ENCODE measurements at places on chromosomes 1 and 21.

DNA sequence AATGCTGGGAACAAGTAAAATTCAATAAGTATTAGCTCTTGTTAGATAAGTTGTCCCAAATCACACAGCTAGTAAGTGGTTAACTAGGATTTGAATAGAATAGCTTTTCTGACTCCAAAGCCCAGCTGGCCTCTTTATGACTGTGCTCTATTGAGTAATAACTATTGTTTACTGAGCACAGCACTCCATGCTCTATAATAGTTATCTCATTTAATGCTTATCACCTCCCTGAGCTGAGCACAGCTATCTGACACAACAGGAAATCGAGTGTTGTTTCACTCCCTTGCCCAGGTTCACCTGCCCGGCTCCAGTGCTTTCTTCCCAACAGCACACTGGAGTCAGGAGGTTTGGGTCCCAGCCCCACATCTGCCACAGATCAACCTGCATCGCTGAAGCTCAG lies 38.8 kb upstream of the STMN1 start:
- H3K27ac ChIP-seq, result no peak overlapping the region
- no peaks in the 10 kb centered on the region for H3K4me1 ChIP-seq
- H3K36me3 ChIP-seq, result no peaks in the 10 kb centered on the region
- DNase-seq, result no peak
- no peak overlapping the region for H3K4me3 ChIP-seq
- peaks cover 4% of the 10 kb centered on the region for H3K27me3 ChIP-seq

- H3K27me3 ChIP-seq, result no peaks in the 10 kb centered on the region
- H3K4me3 ChIP-seq, result no peak overlapping the region
Measured at GRCh38 chr21:28308516-28308915, 684.2 kb downstream of the LTN1 start.

DNA sequence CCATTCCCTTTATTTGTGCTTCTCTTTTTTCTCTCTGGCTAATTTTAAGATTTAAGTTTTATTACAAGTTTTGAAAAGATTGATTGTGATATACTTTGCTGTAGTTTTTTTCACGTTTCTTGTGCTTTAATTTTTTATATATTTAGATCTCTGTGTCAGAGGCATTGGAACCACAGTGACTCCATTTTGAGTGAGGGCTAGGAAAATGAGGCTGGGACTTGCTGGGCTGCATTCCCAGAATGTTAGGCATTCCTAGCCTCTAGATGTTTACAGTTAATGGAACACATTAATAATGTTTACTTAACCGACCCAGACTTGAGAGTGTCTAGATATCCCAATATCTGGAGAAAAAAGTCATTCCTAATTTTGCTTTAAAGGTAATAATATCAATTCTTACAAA lies 939.4 kb downstream of the BRINP3 start:
- H3K36me3 ChIP-seq, result no peaks in the 10 kb centered on the region
- no peak overlapping the region for H3K4me3 ChIP-seq
- no peaks in the 10 kb centered on the region for H3K27me3 ChIP-seq
- no peaks in the 10 kb centered on the region for H3K4me1 ChIP-seq

DNA sequence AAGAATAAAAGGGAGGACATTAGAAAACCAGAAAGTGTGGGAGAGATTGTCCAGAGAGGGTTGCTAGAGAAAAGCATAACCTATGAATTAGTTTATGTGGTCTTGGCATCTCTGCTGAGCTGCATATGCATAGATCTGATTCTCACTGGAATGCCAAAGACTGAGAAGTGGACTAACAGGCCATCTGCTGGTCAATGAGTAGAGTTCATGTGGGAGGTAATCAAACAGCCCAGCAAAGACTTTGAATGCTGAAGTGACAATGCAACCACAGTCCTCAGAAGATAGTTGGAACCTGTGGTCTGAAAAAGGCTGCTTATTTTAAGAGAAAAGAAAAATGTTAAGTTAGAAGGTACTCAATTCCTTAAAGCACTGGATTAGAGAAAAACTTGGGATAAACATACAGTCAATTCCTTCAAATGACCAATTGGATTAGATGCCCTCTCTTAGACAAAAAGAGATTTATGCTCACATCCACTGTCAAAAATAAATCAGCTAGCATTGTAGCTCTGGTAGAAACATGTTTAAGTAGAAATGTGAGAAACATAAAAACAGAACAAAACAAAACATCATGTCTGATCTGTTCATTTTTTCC lies 382.8 kb downstream of the AMY1C start:
- H3K27ac ChIP-seq, result no peak overlapping the region
- H3K36me3 ChIP-seq, result no peaks in the 10 kb centered on the region
- H3K4me3 ChIP-seq, result no peak overlapping the region

- no peak overlapping the region for H3K4me3 ChIP-seq
- no peak for DNase-seq
- no peaks in the 10 kb centered on the region for H3K27me3 ChIP-seq
- H3K36me3 ChIP-seq, result no peaks in the 10 kb centered on the region
- H3K27ac ChIP-seq, result peak overlapping the region; percentile 0
Measured at GRCh38 chr1:33361532-33362235, 40.8 kb upstream of the A3GALT2 start.

DNA sequence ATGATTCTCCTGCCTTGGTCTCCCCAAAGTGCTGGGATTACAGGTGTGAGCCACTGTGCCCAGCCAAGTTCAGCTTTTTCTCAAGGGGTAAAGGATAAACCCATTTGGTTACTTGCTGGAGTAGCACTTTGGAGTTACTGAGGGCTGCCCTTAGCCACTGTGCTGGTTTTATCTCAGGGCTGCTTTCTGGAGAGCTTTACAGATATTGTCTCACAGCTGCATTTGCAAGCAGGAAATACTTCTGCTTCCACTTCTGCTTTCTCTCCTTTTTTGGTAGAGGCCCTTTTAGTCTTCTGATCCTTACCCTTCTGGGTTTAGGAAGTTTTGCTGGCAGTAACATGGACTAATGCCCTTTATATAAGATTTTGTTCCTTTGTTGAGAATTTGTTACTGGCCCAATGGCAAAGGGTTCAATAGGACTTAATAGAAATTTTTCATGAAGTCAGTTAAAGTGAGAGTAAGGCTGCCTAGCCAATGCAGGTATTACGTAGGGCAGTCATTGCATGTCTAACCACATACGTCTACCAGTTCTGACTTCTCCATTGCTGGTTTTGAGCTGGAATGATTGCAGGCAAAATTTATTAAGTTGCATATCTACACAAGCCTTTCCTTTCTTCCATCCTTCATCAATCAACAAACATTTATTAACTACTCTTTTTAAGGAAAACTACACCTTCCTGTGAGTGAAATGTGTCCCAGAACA lies 24.4 kb downstream of the CAP1 start:
- no peak overlapping the region for H3K4me3 ChIP-seq
- H3K27me3 ChIP-seq, result no peaks in the 10 kb centered on the region
- DNase-seq, result no peak
- H3K36me3 ChIP-seq, result peaks cover 76% of the 10 kb centered on the region

- H3K4me1 ChIP-seq, result peaks cover 37% of the 10 kb centered on the region
- no peak for DNase-seq
- H3K36me3 ChIP-seq, result peaks cover 26% of the 10 kb centered on the region
- H3K27ac ChIP-seq, result no peak overlapping the region
- H3K27me3 ChIP-seq, result no peaks in the 10 kb centered on the region
- no peak overlapping the region for H3K4me3 ChIP-seq
Measured at GRCh38 chr1:77989744-77990143, 10.9 kb upstream of the FUBP1 start.

DNA sequence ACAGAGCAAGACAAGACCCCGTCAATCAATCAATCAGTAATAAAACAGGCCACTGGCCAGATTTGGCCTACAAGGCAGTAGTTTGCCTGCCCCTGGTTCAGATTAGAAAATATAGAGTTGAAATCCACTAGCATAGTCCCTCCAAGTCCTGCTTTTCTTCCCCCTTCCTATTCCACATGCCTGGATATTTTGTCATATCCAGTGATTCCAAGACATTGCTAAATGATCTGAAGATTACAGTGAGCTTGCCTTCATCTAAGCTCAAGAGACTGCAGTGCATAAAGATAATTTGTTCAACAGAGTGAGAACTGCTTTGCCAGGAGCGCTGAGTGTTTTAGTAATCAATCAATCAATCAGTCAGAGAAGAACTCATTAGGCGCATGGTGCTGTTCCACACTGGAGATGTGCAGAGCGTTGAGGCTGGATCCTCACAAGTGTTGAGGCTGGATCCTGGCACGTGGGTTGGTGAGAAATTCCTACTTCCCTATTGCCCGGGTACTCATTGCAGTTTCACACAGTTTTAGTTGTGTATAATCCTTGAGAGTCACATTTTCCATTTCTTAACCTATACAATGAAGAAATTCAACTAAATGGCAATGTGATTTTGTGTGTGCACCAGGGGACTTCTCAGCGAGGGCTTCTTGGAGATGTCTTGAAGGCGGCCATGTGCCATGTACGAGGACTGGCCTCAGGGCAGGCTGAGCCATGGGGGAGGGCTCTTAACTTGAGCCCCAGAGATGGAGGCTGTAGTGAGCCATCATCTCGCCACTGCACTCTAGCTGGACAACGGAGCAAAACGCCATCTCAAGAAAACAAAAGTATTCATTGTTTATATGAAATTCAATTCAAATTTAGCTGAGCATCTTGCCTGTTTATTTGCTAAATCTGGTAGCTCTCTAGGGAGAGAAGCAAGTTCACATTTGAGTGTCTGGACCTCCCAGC lies 76.3 kb downstream of the TOMM20 start:
- H3K4me1 ChIP-seq, result peaks cover 24% of the 10 kb centered on the region
- H3K27me3 ChIP-seq, result no peaks in the 10 kb centered on the region
- H3K4me3 ChIP-seq, result no peak overlapping the region
- no peaks in the 10 kb centered on the region for H3K36me3 ChIP-seq
- no peak overlapping the region for H3K27ac ChIP-seq

GRCh38 chr1:3663999-3664699 lies 11.8 kb downstream of the TP73 start:
- no peak overlapping the region for H3K27ac ChIP-seq
- no peak overlapping the region for H3K4me3 ChIP-seq
- DNase-seq, result no peak
- H3K4me1 ChIP-seq, result peaks cover 6% of the 10 kb centered on the region
- peaks cover 15% of the 10 kb centered on the region for H3K27me3 ChIP-seq

DNA sequence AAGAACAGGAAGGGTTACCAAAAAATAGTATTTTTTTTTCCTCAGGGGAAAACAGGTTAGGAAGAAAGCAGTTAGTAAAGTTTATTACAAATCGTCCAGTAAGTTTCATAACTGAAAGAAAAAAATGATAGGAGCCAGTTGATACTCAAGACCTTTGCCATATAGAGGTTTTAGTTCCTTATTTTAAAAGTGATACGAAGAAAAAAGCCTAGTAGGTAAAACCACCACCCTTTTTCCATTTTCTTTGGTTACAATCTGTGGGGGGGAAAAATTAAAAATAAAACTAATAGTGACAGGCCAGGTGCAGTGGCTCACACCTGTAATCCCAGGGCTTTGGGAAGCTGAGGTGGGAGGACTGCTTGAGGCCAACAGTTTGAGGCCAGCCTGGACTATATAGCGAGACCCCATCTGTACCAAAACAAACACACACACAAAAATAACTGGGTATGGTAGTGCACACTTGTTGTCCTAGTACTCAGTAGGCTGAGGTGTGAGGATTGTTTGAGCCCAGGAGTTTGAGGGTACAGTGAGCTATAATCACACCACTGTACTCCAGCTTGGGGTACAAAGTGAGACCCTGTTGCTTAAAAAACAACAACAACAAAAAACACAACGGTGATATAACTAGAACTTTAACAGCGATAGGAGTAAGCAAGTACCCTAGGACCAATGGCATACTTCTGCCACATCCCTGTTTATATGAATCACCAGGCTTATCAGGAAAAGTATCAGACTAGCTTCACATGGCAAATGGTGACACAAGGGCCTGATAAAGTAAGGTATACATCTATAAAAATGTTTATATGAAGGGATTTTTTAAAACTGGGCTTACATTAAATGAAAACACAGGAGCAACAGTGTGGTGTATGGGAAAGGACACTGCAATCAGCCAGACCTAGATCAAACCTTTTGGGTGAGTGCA lies 5.4 kb downstream of the TMEM59 start:
- H3K4me3 ChIP-seq, result no peak overlapping the region
- no peaks in the 10 kb centered on the region for H3K27me3 ChIP-seq
- no peak overlapping the region for H3K27ac ChIP-seq
- peaks cover 20% of the 10 kb centered on the region for H3K36me3 ChIP-seq
- no peak for DNase-seq
- H3K4me1 ChIP-seq, result peaks cover 18% of the 10 kb centered on the region

GRCh38 chr21:29238967-29239290 lies 59.8 kb upstream of the BACH1 start:
- H3K4me3 ChIP-seq, result no peak overlapping the region
- H3K4me1 ChIP-seq, result peaks cover 3% of the 10 kb centered on the region
- no peak for DNase-seq
- H3K27me3 ChIP-seq, result peaks cover 56% of the 10 kb centered on the region
- peaks cover 3% of the 10 kb centered on the region for H3K36me3 ChIP-seq

DNA sequence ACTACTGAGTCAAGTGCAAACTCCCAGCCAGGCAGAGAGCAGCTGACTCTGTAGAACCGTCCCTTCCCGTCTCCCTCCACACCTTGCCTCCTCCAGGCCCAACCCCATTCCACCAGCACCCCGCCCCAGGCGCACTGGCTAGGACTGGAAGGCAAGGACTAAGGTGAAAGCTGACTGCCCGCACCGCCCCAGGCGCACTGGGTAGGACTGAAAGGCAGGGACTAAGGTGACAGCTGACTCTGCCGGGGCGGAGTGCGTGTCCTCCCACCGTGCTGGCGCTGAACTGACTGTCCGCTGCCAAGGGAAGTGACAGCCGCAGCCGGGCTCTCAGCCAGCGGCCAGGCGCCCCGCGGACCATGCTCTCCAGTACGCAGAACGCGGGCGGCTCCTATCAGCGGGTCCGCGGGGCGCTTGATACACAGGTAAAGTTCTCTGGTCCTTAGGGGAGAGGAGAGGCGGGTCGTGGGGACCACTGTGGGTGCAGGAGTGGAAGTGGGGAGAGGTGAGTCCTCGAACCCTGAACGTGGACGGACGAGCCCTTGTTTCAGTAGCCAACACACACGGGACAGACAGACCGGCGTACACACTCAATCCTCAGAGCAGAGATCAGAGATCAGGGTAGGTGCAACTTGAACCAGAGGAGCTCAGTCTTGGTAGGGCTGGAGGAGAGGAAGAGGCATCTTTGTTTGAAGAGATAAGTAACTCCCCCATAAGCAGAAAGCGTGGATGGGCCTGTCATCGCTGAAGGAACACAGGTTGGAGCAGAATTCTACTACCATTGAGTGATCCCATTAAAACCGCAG lies 58.0 kb downstream of the RBM11 start:
- no peaks in the 10 kb centered on the region for H3K36me3 ChIP-seq
- no peak for DNase-seq

- no peak overlapping the region for H3K4me3 ChIP-seq
- no peak overlapping the region for H3K27ac ChIP-seq
- H3K4me1 ChIP-seq, result peaks cover 7% of the 10 kb centered on the region
- no peaks in the 10 kb centered on the region for H3K36me3 ChIP-seq
- no peak for DNase-seq
Measured at GRCh38 chr1:46041551-46041950, 90.9 kb downstream of the PIK3R3 start.

GRCh38 chr21:34498623-34499022 lies 13.4 kb downstream of the KCNE1 start:
- H3K27ac ChIP-seq, result no peak overlapping the region
- H3K36me3 ChIP-seq, result peaks cover 2% of the 10 kb centered on the region
- no peak for DNase-seq

- no peaks in the 10 kb centered on the region for H3K27me3 ChIP-seq
- no peak overlapping the region for H3K27ac ChIP-seq
- peaks cover 9% of the 10 kb centered on the region for H3K4me1 ChIP-seq
- H3K4me3 ChIP-seq, result no peak overlapping the region
- no peaks in the 10 kb centered on the region for H3K36me3 ChIP-seq
Measured at GRCh38 chr1:55249646-55250398, 34.7 kb upstream of the USP24 start.

GRCh38 chr1:94530373-94530878 lies 11.1 kb downstream of the F3 start:
- H3K4me1 ChIP-seq, result no peaks in the 10 kb centered on the region
- H3K27ac ChIP-seq, result no peak overlapping the region
- H3K27me3 ChIP-seq, result no peaks in the 10 kb centered on the region
- no peak for DNase-seq
